ENCODE measurements at places on chromosomes 2 and 18. TPM values are rescaled to one million over a fixed set of nuclear protein-coding genes. Genes with fewer than 3 reads are reported as not detected.

DSG2 gene
- total RNA-seq: 3.3 TPM

NYAP2 gene
- 14.3 TPM for total RNA-seq

DNA sequence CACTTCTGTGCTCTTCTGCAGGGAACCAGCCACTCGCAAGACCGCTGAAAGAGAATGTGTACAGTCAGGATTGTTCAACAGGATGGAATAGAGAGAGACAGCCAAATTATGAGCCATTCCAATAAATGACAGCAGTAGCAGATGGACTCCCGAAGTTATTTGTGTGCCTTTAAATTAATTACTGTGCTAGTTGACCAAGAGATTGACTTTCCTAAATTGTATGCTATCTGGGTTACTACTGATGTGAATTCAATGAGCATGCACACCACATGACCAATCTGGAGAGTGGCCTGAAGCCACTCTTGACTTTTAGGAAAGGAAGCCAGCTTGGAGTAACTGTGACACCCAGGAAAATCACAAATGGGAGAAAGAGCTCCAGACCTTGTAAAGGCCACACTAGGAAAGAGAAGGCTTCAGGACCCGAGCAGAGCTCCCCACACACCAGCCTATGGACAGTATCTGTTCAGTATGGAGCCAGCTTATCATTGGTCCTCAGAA lies 52.8 kb downstream of the CHMP3 start:
- DNase-seq: no peak

DNA sequence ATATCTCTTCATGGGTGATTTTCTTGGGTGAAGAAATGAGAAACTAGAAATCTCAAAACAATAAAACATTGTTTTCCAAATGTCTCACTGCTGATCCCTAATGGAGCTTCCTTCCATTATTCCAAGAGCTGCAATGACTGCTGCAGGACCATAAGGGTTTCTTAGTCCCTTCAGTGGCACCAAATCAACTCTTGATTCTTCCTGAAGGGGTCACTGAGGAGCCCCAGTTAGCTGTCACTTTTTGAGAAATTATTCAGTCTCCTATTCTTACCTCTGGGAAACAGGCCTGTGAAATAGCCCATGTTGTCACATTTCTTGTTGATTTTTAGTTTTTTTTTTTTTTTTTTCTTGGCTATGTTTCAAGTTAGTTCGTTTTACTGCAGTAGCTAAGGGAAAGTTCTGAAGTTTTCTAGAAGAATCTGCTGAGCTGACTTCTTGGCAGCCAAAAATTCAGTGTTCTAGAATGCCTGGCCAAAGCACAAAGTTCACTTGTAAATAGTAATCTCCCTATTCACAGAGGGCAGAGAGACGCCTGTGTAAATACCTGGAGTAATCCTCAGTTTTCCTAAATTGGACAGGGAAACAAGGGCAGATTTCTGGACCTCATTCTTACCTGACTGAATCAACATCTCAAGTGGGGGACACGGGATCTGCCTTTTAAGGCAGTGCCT lies 480.0 kb downstream of the RIT2 start:
- no peak for DNase-seq

GRCh38 chr2:63506320-63506719 lies 82.0 kb downstream of the WDPCP start:
- DNase-seq: no peak
